Neural progenitor cell (in vitro differentiated cells): ENCODE measurements at places on chromosomes 2 and 18.

GRCh38 chr2:120034621-120035020 lies 21.7 kb downstream of the EPB41L5 start:
- DNase-seq = no peak
- H3K27me3 ChIP-seq = no peaks in the 10 kb centered on the region
- H3K27ac ChIP-seq = no peak overlapping the region
- H3K36me3 ChIP-seq = no peaks in the 10 kb centered on the region

GRCh38 chr2:72271276-72271614 lies 123.6 kb upstream of the CYP26B1 start:
- H3K36me3 ChIP-seq = no peaks in the 10 kb centered on the region
- no peak overlapping the region for H3K4me3 ChIP-seq
- DNase-seq = no peak

GRCh38 chr2:36677386-36677785 lies 19.1 kb upstream of the VIT start:
- no peak for DNase-seq
- H3K36me3 ChIP-seq = no peaks in the 10 kb centered on the region
- no peaks in the 10 kb centered on the region for H3K4me1 ChIP-seq
- H3K4me3 ChIP-seq = no peak overlapping the region
- no peak overlapping the region for H3K27ac ChIP-seq

DNA sequence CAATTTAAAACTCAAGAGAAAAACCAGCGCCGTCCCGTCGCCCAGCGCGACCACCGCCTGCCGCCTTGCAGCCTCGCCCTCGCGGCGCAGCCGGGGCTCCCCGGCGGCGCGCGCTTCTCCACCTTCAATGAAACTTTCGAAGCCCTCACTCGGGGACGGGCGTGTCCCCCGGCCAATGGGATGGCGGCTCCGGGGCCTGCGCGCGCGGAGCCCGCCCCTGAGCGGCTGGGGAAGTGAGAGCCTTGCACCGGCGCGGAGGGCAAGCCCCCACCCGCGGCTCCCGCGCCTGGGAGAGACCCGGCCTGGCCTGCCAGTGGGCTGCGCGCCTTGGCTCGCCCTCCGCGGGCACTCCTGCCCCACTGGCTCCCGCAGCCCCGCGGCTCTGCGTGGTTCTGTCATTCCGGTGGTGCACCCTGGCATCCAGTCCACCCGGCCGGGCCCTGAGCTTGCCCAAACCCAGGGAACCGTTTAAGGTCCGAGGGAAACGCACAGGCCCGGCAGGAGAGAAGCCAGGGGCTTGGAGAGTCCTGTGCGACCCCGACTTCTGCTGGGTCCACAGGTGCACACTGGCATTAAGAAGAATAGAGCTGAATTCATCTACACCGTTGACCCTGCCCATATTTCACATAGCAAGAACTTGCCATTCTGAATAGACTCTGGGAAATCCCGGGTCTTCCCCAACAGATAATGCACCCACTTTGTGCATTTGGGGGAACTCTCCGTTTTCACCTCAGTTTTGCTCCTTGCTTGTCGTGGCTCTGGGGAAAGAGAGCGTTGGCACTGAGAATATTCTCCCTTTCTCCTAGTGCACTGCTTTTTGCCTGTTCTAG lies at the start of gene PIEZO2:
PIEZO2 (minus strand) TSS at position 129 of the 830 bp plus-strand sequence. CDS start 981 bp downstream, outside the sequence.
- H3K27ac ChIP-seq = no peak within 1 kb of the TSS
- H3K4me3 ChIP-seq = peak within 1 kb of the TSS; percentile 57
- DNase-seq = peak; percentile 92
- peaks cover 74% of the 10 kb centered on the region for H3K27me3 ChIP-seq
